NCI-H69 (cell line): ENCODE measurements at places on chromosomes 2 and 18.
A peak's percentile ranks its signal among the peaks of the same experiment; 100 is the strongest.

GRCh38 chr2:170923799-170924198, 5.3 kb upstream of the GORASP2 start:
- DNase-seq = no peak

DNA sequence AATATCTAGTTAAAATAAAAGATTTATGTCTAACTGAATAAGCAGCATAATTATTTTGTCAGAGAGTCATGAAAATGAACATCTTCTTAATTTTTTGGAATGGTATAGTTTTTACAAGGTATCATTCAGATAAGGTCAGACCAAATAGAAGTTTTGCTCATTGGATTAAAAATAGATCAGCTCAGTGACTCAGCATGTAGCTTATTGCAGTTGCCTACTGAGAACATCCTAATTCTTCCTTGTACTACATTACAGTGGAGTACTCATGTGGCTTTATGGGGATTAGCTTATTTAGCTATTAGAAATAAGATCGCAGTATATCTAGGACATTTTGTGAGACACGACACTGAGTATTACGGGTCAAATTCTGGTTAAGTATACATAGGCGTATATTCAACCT, 38.2 kb upstream of the PPM1B start:
- DNase-seq = no peak

- peak; percentile 82 for DNase-seq
Measured at GRCh38 chr18:3454365-3455089, 4.6 kb downstream of the TGIF1 start.

GRCh38 chr2:10148268-10148667, 25.7 kb downstream of the RRM2 start:
- DNase-seq = no peak

DNA sequence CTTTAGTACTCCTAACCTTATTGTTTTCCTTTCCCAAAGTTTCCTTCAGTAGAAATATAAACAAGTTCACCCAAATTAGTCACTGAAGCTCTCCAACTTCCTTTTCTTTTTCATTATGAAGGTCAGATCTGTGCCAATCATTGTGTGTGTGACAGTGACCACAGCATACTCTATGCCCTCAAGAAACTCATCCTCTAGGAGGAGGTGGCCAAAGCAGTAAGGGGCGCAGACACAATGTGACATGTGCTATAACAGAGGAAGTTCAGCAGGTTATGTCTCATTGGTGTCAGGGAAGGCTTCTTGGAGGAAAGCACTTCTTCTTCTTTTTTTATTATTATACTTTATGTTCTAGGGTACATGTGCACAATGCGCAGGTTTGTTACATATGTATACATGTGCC, 60.0 kb upstream of the PSME4 start:
- DNase-seq = no peak

DNA sequence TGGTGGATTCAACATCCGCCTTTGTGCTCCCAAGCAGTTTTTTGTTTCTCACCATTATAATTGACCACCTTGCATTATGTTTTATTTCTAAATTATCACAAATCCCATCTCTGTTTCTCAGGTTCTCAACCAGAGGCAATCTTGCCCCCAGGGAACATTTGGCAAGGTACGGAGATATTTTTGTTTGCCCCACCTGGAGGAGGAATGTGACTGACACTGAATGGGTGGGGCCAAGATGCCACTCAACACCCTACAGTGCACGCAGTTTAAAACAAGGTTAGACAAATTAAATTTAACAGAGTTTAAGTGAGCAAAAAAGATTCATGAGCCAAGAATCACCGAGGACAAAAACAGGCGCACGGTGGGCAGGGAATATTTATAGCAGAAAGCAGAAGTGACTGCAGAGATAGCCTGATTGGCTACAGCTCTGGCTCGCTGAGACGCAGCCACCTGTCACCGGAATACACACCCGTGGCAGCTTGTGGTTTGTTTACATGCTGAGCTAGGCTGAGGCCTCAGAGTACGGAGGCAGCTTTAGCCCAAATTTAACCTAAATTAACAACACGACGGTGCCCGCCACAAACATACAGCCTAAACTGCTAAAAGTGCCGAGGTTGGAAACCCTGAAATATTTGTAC, 150.0 kb upstream of the ALKAL2 start:
- peak; percentile 51 for DNase-seq

- DNase-seq = peak; percentile 27
Measured at GRCh38 chr2:113757138-113757657, 756 bp upstream of the SLC35F5 start.

GRCh38 chr18:8238507-8238906, 370.7 kb upstream of the RAB12 start:
- DNase-seq = no peak

DNA sequence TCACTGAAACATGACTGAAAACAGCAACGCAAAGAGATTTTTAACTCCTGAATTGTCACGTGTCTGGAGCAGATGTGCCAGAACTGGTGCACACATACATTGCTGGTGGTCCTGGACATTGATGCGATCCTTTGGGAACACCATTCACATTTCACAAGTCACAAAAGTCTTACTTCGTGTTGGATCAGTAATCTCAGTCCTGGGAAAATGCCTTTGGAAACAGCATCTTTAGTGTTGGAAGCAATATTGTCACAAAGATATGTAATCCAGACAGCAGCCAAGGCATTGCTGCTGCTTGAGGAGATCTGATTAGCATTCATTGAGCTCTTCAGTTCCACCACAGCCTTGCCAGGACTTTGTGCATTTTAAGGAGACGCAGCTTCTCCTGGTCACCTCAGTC, 126.2 kb upstream of the SH3BP4 start:
- no peak for DNase-seq
